Inflammatory macrophage treated with lipopolysaccharide for 4 hours (primary cell): ENCODE measurements at places on chromosomes 12 and 14.
A peak's percentile ranks its signal among the peaks of the same experiment; 100 is the strongest.

GRCh38 chr14:56292970-56293369 lies 174.8 kb downstream of the PELI2 start:
- no peak for DNase-seq

- DNase-seq = peak; percentile 95
These were observed at the start of gene HECTD4 for GRCh38 chr12:112381883-112382796. Gene HECTD4 (minus strand): TSS chr12:112382431. CDS start chr12:112382128, 303 bp downstream.

- DNase-seq = peak; percentile 88
These were observed 3.6 kb downstream of the SCAF11 start for GRCh38 chr12:45986641-45987339.

GRCh38 chr14:20662968-20663732 lies 21.2 kb upstream of the RNASE4 start:
- DNase-seq = peak; percentile 65

- no peak for DNase-seq
These were observed 7.5 kb downstream of the C14orf180 start for GRCh38 chr14:104586832-104587620.

DNA sequence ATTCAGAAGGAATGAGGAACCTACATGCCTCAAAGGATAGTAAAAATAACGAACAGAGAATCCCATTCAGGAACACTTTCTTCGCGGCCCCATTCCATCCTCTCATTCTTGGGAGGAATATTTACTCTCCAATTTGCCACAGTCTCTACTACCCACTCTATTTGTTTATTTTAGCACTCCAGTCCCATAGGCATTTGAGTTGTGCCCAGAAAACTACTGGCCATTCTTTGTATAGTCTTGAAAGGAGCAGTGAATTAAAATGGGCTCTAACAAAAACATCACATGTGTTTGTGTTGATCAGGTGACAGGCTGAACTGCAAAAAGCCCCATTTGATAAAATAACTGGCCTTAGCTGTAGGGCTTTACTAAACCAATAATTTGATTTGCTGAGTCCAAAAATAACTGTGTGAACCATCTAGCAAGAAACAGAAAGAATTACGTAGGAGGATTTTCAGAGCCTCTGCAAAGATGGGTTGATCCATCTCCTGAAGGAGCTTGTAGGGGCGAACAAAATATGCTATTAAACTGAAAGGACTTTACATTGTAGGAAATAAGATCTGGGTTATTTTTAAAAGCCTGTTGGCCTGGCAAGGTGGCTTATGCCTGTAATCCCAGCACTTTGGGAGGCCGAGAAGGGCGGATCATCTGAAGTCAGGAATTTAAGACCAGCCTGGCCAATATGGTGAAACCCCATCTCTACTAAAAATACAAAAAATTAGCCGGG lies 142.3 kb upstream of the CPNE8 start:
- DNase-seq = no peak

GRCh38 chr14:34997762-34998161 lies 15.0 kb downstream of the SRP54 start:
- DNase-seq = no peak

DNA sequence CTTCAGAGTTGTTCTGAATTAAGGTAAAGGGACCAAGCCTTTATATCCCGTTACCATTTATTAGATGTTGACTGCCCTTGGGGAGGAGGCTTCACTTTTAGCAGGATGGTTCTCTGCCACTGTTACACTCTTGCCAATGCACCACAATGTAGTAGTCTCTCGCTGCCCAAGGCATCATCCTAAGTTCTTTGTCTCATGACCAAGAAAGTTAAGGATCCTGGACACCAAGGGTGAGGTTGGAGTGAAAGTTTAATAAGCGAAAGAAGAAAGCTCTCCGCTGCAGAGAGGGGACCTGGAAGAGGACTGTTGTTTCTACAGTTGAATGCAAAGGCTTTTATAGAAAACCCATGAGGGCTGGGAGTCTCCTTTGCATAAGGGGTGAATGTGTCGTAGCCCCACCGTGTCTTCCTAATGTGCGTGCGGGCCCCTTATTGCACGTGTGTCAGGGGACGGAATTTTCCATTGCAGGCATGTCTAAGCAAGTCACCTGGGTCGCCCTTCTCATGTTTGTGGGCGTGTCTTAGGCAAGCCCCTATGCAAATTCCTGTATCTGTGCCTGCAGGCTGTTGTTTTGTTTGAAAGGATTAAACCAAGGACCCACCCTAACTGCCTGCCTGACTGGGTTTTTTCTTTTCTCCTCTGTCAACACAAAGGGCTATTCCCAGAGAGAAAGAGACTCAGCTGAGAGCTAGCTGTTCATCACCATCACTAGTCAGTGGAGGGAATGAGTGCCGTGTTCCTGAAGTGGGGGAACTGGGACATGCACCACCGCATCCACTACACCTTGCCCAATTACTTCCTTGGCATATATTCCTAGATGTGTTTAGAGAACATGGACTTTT lies 17.6 kb upstream of the RNASE1 start:
- no peak for DNase-seq

GRCh38 chr12:13404111-13404628 lies 207.6 kb downstream of the EMP1 start:
- DNase-seq = no peak

DNA sequence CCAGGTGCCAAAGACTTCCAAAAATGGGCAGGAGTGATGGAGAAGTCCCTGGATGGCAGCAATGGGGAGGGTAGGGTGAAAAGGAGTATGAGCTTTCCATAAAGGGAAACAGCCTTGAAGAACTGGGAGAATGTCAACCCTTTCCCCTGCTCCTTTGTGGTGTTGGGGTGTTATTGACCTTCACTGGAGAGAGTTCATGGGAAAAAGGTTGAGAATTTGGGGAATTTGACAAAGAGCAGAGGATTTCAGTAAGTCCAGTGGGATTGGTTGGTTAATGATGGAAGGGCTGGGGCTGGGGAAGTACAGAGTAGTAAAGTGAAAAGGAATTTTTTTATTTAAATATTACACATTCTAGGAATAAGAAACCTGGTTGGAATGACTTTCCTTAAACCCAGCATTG lies 116.6 kb downstream of the ERC1 start:
- DNase-seq = no peak

- DNase-seq = peak; percentile 92
These were observed 38.8 kb upstream of the TMCC3 start for GRCh38 chr12:94689002-94689645.

GRCh38 chr14:25381498-25381897 lies 331.6 kb upstream of the STXBP6 start:
- no peak for DNase-seq

DNA sequence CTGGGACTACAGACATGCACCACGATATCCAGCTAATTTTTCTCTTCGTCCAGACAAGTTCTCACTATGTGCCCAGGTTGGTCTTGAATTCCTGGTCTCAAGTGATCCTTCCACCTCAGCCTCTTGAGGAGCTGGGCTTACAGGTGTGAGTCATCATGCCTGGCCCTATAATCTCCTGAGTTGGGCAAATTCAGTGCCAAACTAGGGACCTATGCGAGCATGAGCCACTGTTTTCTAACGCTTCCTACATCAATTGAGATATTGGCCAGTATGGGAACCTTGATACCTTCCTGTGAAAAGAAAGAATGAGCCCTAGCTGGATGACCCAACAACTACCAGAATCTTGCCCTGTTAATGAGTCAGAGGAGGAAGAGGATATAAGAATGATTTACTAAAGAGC lies 585.2 kb downstream of the C12orf50 start:
- DNase-seq = no peak

- DNase-seq = no peak
These were observed 245.5 kb downstream of the BCL11B start for GRCh38 chr14:99026471-99026870.

DNA sequence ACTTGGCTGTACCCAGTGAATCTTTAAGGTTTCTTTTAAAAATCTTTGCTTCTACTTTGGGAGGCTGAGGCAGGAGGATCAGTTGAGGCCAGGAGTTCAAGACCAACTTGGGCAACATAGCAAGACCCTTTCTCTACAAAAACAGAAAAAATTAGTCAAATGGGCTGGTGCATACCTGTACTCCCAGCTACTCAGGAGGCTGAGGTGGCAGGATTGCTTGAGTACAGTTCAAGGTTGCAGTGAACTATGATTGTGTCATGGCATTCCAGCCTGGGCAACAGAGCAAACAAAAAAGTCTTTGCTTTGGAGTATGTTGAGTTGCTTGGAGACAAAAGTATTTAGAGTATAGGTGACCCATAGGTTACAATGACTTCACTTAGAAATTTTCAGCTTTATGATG lies 6.2 kb upstream of the DDX55 start:
- no peak for DNase-seq

- no peak for DNase-seq
These were observed 4.4 kb upstream of the NID2 start for GRCh38 chr14:52073251-52073650.

- peak; percentile 99 for DNase-seq
These were observed 214.9 kb downstream of the ZFP36L1 start for GRCh38 chr14:68577802-68578541.

DNA sequence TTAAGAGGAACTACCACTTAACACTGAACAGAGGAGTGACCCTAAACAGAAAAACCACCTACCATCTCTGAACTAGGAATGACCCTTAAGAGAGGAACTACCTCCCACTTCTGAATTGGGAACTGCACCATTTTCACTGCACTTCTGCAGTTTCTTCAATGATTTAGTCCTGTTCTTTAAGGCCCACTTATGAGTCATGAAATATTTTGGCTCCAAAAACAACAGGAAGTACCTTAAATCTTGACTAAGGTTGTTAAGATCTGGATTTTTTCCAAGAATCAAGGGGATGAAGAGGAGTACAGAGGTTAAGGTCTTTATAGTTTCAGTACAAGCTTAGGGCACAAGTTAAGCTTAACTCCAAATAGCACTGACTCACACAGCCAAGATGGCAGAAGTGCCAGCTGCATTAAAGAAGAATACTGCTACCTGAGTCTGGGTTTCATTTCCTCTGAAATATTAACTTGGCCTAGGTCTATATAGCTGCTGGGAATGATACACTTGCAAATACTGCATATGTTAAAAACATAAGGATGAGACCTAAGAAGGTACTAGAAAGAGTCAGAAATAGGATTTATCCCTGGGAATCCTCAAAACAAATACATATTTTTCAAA lies 4.2 kb downstream of the NPC2 start:
- peak; percentile 90 for DNase-seq

DNA sequence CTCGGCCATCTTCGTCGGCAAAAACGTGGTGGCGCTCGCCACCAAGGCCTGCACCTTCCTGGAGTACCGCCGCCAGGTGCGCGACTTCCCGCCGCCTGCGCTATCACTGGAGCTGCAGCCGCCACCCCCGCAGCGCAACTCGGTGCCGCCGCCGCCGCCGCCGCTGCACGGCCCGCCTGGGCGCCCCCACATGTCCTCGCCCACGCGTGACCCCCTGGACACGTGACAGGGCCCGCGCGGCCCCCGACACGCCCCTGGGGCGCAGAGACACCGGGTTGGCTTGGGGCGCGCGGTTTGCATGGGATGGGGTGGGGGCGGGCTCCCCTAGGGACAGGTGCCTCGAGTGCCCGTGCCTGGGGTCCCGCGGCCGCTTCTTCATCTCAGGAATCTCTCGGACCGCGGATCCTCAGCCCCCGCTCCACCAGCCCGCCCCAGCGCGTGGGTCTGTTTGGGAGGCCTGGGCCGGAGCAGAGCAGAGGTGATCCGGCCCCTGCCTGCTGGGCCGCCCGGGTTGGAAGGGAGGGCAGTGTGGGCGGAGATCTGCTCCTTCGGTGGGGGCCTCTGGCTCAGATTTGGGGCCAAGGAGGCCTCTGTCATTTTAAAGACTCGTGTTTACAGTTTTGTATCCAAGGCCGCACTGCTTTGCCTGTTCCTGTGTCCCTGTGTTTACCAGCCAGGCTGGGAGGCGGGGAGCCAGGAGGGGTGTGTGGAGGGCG lies 3.3 kb downstream of the TMEM121 start:
- no peak for DNase-seq

DNA sequence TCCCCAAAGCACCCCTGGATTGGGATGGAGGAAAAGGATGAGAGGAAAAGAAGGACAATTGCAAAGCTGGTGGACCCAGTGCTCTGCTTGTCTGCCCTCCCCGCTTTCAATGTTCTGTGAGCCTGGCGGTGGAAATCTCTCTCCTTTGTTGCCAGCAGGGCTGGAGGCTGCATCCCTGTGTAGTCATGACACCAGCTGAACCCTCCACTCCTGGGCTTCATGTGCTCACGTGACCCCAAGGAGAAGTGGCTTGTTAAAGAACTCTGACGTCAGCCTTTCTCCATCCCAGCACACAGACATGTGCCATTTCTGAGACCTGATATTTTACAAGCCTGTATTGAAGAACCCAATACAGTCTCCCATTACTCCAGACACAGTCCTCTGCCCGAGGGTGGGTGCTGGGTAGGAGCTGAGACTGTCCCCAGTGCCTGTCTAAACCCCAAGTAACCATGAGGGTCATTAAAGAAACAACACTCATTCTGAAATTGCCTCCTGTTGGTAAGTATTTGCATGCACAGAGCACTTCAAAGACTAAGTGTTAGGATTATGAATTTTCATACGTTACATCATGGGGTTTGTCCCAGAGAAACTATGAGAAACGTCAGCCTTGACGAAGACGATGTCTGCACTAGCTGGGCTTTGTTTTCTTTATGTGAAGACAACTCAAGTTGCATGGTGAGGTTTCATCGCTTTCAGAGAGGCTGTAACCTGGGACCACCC lies 21.7 kb downstream of the GALNT16 start:
- DNase-seq = no peak

DNA sequence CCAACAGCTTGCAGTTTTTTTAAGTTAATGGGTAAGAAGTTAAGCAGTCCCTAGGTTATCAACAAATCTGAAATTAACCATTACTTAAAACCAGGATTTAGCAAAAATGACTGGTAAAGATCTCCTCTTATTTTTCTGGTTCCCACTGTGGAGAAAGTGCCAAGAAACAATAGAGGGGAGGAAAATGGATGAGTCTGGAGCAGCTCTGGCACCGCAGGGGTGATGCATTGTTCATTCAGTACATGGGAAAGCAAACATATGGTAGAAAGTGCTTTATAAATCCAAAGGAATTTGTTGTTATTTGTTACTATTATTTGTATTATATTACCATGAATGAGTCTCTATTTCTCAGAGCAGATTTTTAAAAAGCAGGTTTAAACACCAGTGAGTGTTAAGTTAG lies 92.2 kb downstream of the DYRK2 start:
- DNase-seq = no peak

DNA sequence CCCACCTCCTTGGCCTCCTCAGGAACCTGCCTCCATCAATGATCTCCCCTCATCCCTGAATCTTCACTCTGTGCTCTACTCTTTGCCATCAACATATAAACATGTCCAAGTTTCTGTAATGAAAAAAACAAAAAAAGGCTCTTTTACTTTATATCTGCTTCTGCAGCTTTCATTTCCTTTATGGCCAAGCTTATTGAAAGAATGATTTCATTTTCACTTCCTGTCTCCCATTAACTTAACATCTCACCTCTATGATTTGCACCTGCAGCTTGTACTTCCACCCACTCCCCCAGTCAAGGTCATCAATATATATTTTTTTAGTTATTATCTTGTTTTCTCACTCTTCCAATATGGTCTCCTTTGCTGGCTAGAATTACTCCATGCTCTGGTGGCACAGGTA lies 15.6 kb upstream of the RNU6-7 start:
- no peak for DNase-seq

DNA sequence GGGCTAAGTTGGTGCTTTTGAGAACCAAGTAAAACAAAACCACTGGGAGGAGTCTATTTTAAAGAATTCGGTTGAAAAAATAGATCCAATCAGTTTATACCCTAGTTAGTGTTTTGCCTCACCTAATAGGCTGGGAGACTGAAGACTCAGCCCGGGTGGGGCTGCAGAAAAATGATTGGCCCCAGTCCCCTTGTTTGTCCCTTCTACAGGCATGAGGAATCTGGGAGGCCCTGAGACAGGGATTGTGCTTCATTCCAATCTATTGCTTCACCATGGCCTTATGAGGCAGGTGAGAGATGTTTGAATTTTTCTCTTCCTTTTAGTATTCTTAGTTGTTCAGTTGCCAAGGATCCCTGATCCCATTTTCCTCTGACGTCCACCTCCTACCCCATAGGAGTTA lies 1.8 kb upstream of the RAB5B start:
- DNase-seq = no peak
